ENCODE measurements at places on chromosomes 7 and 10.
A peak's percentile ranks its signal among the peaks of the same experiment; 100 is the strongest.

- DNase-seq: no peak
These were observed 3.8 kb downstream of the SLC4A2 start for GRCh38 chr7:151063212-151063561.

DNA sequence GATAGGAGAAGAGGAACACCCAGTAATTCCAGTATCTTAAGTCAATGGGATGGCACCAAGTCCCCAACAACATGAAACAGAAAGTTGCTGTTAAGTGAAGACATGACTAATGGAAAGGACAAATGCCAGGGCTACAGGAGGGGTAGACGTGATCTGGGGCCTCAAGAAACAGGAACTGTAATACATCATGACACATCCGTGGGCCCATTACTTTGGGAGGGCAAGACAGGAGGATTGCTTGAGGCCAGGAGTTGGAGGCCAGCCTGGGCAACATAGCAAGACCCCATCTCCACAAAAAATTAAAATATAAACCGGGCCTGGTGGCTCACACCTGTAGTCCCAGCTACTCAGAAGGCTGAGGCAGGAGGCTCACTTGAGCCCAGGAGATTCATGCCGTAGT lies 408.6 kb upstream of the PRKCQ start:
- no peak for DNase-seq

GRCh38 chr10:74099836-74100235 lies 50.8 kb downstream of the AP3M1 start:
- no peak for DNase-seq

- DNase-seq: no peak
These were observed 7.1 kb downstream of the CAMK2B start for GRCh38 chr7:44318332-44318731.

DNA sequence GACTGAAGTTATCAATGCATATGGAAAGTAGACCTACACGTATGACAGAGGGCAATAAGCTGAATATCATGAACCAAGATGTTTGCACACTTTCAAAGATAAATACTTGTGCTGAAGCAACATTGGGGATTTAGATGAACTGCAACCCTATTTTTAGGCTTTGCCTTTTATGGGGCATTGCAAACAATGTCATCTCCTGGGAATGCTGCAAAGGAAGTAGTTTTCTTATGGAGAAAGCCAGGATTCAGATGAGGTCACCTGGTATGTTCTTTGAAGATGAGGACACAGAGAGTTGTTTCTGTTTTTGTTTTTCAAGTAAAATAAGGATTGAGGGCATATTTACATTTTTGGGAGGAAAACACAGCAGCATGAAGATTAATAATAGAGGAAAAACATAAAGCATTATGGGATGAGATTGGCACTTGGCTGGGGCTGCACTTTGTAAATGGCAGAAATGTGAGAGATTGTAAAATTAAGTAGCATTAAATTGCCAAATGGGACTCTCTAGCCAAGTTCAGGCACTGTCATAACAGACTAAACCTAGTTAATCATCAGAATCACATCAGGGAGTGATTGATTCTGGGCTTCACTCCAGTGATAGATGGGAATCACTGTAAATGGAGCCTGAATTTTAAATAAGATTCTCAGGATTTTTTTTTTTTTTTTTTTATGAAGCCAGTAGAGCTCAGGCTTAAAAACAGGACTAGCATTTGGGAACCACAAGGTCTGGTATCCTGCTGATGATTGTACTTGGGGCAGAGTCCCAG lies 63.1 kb downstream of the MALRD1 start:
- DNase-seq: no peak

- no peak for DNase-seq
These were observed 81.0 kb downstream of the SNX10 start for GRCh38 chr7:26372704-26373103.

DNA sequence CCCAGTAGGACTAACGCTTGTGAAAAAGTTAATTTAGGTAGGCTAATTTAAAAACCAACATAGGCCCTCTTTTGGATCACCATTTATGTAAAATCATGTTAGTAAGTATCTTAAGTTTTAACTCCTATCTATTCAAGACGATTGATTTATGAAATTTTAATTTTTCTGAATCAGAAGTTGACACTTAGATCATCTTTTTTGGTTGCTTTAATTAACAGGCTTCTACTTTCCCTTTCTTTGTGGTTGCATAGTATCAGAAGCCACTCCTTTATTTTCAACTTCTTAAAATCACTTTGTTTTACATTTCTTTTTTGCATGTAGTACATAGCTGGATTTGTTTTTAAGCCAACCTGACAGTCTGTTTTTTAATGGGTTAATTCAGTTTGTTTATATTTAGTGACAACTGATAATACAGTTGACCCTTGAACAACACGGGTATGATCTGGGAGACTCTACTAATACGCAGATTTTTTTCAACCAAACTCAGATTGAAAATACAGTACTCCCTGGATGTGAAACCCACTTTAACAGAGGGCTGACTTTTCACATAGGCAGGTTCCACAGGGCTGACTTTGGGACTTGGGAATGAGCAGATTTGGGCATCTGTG lies 69.7 kb upstream of the SYPL1 start:
- DNase-seq: no peak

- DNase-seq: no peak
These were observed 127.6 kb upstream of the SLC26A5 start for GRCh38 chr7:103573479-103574058.

DNA sequence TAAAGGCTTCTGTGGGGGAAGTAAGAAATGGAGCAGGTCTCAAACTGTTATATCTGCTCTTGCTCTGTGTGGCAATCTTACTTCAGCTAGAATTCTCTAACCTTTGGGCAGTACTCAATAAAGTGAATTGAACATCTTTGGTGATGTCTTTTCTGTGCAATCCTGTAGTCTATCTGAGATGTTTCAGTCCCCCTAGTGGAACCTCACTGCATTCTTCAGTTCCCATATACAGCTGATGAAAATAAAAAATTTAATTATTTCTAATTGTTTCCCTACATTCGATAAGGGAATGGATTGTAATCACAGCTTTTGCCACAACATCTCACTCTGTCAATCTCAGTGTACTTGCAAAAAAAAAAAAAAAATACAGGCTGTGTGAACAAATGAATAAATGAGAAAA lies 522.6 kb downstream of the DNAJB9 start:
- DNase-seq: no peak

- peak; percentile 85 for DNase-seq
These were observed 1.4 kb upstream of the TSPAN15 start for GRCh38 chr10:69449841-69450240.

GRCh38 chr7:130505753-130506152 lies 13.9 kb downstream of the MEST start:
- DNase-seq: no peak

DNA sequence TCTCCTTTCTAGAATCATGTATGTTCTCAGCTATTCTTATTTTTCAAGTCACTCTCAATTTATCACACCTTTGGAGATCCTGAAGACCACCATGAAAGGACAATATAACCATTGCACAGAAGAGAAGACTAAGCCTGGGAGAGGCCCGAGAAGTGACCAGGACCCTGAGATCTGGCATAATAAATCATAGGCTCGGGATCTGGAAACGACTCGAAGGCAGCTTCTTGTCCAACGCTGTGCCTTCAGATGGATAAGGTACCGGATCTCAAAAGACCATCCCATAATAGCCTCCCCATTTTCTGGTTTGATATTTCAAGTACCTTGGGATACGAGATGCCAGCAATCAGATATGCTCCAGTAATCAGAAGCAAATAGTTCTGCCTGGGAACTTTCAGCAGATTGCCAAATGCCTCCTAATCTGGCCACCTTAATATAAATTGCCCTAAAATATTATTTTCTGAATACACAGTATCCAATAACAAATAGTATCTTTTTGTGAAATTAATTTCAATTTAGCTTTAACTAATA lies 179.2 kb upstream of the ZMIZ1 start:
- DNase-seq: no peak

DNA sequence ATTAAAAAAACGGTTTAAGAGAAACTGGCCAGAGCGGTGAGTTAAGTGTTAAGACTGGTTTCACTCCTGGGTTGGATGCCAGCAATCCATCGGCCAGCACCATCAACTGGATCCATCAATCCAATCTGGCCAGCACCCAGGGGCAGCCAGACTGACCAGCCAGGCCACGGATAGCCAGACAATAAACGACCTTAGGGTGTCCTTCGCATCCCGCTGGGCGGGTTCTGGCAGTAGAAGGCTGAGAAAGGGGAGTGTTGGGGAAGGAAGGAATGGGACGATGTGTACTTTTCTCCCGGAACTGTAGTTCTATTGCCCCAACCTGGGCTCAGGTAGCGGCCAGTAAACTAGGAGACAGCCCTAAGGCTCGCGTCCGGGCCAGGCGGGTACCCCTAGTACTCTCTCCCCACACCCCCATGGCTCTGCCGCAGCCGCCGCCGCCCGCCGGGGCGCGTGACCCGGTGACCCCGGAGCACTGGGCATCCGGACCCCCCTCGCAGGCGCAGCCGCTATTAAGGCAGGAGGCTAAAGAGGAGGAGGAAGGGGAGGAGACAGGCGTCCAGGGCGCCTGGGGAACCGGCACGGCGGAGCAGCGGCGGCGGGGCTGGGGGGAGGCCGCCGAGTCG lies at the start of gene CASD1:
Gene CASD1 (plus strand): TSS at position 546 of the 623 bp plus-strand sequence. CDS start 276 bp downstream, outside the sequence.
- DNase-seq: peak; percentile 81

DNA sequence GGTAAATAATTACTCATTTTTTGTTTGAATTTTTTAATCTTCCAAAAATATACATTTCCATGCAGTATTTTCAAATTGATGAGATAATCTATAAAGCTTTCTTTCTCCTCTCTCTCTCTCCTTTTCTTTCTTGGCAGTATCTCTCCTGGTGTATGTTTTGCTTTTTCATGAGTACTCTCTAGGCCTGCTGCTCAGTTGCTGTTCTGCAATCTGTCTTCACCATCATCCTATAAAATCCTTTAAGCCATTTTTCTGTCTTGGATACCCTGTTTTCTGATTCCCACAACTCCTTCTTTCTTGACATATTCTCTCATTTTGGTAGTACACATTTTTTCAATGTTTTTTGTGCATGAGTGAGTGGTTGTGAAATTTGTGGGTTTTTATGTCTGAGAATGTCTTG lies 1558.1 kb upstream of the LRRTM3 start:
- DNase-seq: no peak

- no peak for DNase-seq
These were observed 73.1 kb downstream of the EMX2 start for GRCh38 chr10:117615649-117616048.

- DNase-seq: no peak
These were observed 12.4 kb downstream of the SMKR1 start for GRCh38 chr7:129514683-129515082.

GRCh38 chr7:33998476-33998875 lies 93.1 kb downstream of the BMPER start:
- no peak for DNase-seq

DNA sequence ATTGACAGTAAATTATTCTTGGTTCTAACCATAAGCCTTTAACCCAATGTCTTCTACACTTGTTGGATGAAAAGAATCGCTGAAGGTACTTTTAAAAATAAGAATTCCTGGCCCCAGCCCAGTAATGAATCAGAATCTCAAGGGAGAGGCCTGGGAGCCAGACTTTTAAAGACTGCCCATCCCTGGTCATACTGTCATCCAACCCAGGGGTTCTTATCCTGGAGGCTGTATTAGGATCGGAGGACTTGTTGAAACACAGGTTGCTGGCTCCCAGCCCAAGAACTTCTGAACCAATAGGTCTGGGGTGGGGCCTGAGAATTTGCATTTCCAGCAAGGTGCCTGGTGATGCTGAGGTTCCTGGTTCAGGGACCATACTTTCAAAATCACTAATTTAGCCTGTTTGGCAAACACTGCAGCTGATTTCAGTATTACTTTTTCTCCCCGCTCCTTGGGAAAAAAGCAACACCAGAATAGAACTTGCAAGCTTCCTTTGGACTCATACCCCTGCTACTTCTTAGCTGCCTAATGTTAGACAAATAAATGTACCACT lies 79.5 kb upstream of the FAM133B start:
- no peak for DNase-seq

DNA sequence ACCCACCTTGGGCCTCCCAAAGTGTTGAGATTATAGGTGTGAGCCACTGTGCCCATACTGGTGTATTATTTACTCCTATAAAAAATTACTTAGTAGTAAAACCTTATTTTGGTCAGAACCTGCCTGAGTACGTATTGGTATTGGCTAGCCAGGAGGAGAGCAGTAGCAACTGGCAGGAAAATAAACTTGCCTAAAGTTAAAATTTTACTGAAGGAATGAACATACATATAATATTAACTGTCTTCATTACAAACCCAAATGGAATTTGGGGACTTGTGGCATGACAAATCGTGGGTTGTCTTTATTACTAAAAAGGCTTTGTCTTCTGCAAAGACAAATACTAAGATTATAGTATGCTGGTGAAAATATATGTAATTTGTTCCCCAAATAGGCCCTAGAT lies 8.4 kb downstream of the RAB18 start:
- DNase-seq: no peak

- DNase-seq: no peak
These were observed 105.7 kb downstream of the ST8SIA6 start for GRCh38 chr10:17348501-17349349.

DNA sequence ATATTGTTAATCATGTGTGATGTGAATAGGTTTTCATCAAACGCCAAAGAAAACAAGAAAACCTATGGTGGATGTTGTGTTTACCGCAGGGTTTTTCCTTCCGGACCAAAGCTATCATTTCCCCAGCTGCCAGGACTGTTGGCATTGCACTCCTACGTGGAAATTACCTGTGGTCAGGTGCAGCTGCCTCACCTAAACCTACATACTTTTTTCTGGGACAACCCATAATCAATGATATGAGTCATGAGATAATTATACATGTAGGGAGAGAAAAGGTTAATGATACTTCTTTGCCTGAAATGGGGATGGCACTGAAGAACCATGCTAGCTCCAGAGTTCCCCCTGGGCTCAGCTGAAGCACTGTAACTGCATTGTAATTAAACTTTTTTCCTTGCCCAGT lies 223.6 kb upstream of the SEMA3E start:
- no peak for DNase-seq

DNA sequence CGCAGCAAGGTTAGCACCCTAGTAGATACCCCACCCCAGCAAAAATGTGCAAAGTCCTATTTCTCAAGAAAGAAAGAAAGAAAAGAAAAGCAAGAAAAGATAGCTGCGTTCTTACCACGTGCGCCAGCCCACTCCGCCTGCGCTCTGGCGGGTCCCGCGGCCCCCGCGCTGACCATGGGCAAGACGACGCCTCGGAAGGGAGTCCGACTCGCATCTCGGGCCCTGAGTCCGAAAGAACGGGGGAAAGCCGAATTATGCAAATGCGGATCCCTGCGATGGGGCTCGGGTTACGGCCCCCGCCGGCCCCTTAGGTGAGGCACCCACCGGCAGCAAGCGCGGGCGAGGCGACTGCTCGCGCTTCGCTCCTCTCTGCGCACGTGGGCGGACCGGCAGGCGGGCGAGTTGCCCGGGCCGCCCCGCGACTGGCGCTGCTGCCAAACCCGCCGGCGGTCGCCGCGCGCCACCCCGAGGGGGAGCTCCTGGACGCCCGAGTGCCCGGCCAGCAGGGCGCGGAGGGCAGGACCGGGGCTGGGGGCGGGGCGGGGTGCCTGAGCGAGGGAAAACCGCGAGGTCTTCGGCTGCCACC lies 2.4 kb upstream of the EGR2 start:
- DNase-seq: peak; percentile 72

GRCh38 chr10:123922126-123922525 lies 30.5 kb upstream of the CPXM2 start:
- DNase-seq: no peak

All from head of caudate nucleus (tissue), 42 donors.